Smooth muscle cell of trachea (primary cell): ENCODE measurements at places on chromosomes 7 and 10. TPM values are rescaled to one million over a fixed set of nuclear protein-coding genes. Genes with fewer than 3 reads are reported as not detected.

Gene AQP1
- total RNA-seq = 0.29 and 1.5 TPM in 2 replicates

Gene STEAP1
- total RNA-seq = 63.1 and 70.3 TPM in 2 replicates

Gene ANXA8
- 0.15 and 0.33 TPM in 2 replicates for total RNA-seq

Gene IFIT1B
- total RNA-seq = not detected in 2 replicates

Gene GBX1
- total RNA-seq = not detected in 2 replicates

Gene KCNMA1
- 44.8 and 61.7 TPM in 2 replicates for total RNA-seq
